NCI-H510A (cell line): ENCODE measurements at places on chromosomes 3 and 15.

DNA sequence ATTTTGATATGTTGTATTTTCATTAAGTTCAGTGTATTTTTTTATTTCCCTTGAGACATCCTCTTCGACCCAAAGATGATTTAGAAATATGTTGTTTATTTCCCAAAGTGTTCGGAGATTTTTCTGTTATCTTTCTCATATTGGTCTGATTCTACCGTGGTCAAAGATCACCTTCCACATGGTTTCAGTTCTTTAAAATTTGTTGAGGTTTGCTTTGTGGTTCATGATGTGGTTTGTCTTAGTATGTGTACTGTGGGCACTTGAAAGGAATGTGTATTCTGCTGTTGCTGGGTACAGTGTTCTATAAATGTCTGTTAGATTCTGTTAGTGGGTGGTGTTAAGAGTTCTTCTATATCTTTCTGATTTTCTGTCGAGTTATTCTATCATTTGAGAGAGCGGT is 103.4 kb upstream of the FHIT start:
- no peak for DNase-seq

GRCh38 chr3:56921573-56922453 is 120.1 kb upstream of the ARHGEF3 start:
- no peak for DNase-seq

DNA sequence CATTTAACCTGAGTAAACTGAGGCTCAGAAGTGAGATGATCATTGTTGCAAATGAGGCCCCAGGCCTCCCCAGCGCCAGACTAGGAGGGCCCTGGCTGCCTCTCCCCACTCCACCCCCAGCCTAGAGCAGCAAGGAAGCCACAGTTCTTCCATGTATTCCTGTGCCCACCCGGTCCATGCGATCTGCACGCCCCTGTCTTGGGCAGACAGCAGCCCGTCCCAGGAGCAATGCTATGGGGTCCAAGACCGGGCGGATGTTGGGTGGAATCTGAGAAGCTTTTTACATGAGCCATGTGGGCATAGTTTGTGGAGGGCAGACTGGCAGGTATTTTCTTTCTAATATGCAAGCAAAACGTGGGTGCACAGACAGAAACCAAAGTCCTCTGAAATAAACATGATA is 15.1 kb downstream of the SH2D7 start:
- no peak for DNase-seq

DNA sequence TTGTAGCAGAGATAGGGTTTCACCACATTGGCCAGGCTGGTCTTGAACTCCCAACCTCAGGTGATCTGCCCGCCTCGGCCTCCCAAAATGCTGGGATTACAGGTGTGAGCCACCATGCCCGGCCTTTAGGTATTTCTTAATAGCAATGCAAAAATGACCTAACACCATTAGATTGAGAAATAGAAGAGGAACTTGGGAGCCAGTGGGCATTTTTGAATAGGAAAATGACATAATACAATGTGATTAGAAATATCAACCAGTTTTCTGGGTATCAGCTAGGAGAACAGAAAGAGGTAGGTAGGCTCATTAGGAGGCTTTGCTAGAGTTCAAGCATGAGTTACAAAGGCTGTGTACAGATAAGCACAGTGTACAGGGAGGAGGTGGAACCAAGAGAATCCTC is 101.8 kb upstream of the TBC1D5 start:
- no peak for DNase-seq

DNA sequence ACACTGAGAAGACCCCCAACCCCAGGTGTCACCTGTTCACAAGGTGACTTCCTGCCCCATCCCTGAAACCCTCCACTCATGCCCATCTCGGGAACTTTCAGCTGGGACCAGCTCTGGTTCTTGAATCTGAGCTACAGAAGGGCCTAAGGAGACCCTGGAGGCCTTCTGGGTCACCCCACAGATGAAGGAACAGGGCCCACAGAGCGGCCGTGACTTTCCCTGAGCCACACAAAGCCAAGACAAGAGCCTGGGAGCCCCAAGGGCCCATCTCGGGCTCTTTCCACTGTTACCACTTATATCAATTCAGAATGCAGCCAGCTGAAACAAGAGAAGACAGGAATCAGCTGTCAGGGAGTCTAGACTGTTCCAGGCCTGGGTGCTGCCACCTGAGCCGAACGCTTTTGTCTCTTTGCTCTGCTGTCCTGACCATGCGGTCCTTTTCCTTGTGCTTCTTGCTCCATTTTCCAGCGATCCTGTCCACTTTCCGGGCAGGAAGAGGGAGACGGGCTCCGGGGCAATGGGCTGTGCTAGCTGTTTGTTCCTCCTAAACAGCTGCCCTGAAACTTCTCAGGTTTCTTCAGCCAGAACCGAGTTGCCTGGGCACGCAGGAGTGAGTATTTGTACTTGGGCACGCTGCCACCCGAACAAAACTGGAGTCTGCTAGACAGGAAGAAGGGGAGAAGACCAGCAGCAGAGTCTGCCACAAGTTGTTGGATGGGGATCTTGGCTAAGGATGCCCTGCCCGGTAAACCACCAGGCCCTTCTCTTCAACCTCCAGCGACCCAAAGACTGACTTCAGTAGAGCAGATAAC is 28.0 kb upstream of the PIGZ start:
- DNase-seq = peak; percentile 51

DNA sequence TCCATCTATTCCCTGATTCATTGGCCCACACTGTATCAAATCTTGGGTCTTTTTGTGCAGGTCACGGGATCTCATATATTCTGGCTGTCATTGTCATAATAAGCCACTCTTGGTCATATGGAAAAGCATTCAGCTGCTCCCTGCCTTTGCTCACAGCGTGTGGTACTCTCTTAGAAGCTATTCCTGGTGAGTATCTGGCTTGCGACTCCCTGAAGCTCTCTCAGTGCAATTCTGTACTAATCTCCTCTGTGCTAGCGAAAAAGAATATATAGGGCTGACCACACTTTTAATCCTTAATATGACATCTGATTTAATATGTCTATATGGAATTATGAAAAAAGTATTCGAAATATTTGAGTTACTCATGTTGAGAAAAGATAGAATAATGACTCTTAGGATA is 440.8 kb upstream of the GBE1 start:
- DNase-seq = no peak

GRCh38 chr15:64112904-64113303 is 17.1 kb downstream of the SNX1 start:
- no peak for DNase-seq

DNA sequence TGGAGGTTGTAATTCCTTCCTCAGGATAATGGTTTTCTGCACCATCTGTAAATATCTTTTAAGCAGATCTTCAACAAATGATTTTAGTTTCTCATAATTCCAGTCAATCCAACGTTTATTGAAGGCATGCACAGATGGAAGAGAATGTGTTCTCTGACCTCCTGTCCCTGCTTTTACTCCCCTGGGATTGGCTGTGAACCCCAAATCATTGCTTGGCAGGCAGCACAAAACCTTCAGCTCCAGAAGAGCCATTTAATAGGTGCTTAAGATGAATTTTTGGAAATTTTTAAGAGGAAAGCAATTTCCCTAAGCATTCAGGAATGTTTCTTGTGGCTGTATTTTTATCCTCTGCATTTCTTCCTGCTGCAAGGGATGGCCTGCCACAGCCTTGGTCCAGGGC is 25.5 kb upstream of the THSD4 start:
- DNase-seq = no peak

DNA sequence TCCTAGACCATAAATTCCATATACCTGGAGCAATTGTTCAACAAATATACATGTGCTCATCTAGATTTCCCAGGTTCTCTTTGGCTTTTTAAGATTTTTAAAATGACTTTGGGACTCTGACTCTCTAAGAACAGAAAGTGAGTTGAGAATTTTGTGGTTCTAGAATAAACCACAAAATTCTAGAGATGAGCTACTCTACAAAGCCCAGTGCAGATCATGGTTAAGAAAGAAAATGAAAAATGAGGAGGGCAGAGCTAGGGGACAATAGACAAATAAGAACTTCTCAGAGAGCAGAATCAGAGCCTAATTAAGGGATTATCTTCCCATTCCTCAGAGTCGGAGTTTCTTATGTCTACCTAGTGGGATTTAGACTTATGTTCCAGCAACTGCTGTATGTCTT is 694.7 kb downstream of the ZNF385D start:
- DNase-seq = no peak

GRCh38 chr3:136353461-136353860 is 103.3 kb downstream of the PCCB start:
- no peak for DNase-seq

GRCh38 chr3:55647063-55647462 is 160.0 kb upstream of the WNT5A start:
- no peak for DNase-seq

GRCh38 chr15:35693886-35694285 is 147.9 kb upstream of the DPH6 start:
- DNase-seq = no peak

DNA sequence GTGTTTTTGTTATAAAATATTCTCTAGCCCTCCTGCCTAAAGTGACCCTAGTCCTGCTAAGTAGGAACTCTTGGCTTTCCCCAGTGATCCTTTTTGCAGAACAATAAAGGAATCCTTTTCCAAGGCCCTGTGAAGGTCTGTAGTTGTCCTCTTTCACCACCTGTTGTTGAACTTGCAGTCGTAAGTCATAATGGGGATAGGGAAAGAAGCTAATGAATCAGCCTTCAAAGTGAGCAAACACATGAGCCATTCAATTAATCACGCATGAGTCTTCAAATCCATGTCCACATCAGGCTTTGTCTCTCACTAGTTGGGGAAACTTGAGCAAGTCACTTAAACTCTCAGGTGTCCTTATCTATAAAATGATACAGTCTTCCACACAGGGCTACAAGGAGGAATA is 27.6 kb downstream of the ZNF860 start:
- no peak for DNase-seq

DNA sequence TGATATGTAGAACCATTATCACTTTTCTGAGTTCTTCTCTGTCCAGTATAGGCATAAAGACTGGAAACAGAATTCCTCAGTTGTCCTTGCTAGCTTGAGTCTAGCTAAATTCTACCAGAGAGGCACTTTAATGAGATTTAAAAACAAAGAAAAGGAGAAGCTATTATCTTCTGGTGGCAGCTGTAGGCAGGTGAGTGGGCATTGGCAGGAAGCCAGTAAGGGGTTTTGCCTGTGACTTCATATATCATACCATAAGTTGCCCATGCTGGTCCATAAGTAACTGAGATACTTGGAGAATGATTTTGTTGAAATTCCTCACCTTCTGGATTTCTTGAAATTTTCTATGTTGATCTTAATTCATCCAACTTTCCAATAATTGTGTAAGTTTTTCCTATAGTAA is 402.3 kb upstream of the TGFBR2 start:
- DNase-seq = no peak

DNA sequence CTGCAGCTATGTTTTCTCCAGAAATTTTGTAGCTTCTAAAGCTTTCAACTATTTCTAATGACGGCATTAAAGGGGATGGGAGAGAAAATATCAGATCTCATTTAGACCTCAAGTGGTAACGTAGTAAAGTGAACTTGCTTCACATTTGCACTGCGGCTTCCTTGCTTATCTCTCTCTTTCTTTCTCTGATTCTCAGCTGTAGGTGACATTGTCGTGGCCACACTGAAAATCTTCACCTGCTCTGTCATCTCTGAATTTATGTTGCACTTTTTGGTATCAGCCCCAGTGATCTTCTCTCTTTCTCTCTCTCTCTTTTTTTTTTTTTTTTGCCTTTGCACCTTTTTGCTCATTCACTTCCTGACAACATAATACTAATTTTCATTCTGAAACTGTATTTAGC is 254.1 kb upstream of the SATB1 start:
- no peak for DNase-seq

- DNase-seq = no peak
Measured at GRCh38 chr3:66483409-66483906, 17.4 kb downstream of the LRIG1 start.

DNA sequence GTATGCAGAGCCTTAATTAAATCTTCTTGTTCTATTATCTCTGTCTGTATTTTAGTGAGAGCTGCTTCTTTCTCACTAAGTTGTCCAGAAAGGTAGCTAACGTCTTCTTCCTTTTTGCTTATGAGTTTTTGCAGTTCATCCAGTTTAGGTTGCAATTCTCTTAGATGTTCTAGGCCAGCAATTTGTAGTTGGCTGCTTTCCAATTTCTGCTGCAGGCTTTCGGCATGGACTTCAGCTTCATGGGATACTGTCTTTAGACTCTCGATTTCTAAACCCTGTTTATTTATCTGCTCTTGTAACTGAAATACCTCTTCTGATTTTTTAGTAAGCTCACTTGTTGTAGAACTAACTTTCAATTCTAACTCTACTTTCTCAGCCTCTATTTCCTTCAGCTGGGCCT is 35.5 kb upstream of the HCLS1 start:
- DNase-seq = no peak

DNA sequence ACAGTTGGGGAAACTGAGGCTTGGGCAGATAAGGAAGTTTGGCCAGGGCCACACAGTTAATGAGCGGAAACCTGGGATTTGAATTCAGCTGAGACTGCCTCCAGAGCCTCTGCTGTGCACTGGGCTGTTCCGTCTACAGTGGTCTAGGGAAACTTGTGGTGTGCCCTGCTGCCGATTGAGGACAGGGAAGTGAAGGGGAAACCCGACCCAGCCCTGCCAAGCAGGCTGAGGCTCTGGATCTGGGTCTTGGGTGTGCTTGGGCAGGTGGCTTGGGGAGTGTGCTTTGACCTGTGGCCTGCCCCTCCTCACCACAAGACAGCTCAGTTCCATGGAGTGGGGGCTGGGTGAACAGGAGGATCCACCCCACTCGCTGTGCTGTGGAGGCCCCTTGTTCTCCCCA is 17.6 kb downstream of the NISCH start:
- DNase-seq = no peak

GRCh38 chr3:136559896-136560295 is 192.3 kb downstream of the STAG1 start:
- DNase-seq = no peak

- DNase-seq = no peak
Measured at GRCh38 chr3:117820658-117821299, 1111.2 kb downstream of the TUSC7 start.

- no peak for DNase-seq
Measured at GRCh38 chr3:144866476-144866875, 894.9 kb downstream of the DIPK2A start.

- DNase-seq = no peak
Measured at GRCh38 chr3:117141812-117142211, 432.2 kb downstream of the TUSC7 start.

DNA sequence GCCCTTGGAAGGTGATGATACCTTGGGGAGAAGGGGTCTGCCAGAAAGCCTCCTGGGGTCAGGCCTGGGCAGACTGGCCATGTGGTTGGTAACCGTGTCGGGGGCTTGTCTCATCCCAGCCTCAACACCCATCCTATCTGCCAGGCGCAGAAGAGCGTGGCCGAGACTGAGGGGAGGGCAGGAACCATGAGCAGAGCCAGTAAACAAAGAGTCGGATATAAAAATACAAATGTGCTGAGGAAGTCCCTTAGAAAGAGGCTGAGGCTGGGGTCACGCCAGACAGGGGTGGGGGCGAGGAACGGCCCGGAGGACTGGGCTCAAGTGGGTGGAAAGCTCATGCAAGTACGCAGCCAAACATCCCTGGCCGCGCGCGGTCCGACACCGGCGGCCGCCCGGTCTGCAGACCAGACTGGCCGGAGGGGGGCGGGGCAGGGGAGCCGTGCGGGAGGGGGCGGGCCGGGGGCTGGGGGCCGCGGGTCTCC is 1.9 kb downstream of the CAMK2N2 start:
- DNase-seq = no peak

- no peak for DNase-seq
Measured at GRCh38 chr15:48253172-48253571, 47.1 kb downstream of the SLC12A1 start.

GRCh38 chr3:12507591-12508281 is 23.5 kb downstream of the TSEN2 start:
- no peak for DNase-seq
